CD4-positive, alpha-beta T cell treated with Interleukin-6 for 4 hours (primary cell): ENCODE measurements at places on chromosomes 16 and 17.

DNA sequence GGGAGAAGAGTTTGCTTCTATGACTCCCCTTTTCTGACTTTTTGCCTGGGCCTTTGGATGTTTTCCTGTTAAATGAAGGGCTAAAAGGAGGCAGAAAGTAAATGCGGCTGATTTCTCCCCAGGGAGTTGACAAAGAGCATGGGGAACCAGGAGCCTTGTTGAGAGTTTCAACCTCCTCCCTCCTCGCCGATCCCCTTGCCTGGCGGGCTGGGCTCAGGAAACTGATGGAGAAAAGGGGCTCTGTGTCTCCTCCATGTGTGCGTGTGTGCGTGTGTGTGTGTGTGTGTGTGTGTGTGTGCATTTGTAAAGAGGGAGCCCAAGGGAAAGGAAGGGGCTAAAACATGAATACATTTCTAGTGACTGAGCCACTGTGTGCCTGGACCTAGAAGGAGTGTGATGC lies 94.5 kb downstream of the ZDHHC7 start:
- no peak for DNase-seq

- no peak for DNase-seq
These were observed 195.4 kb downstream of the KATNIP start for GRCh38 chr16:27745348-27745747.

GRCh38 chr17:59725691-59726090 lies 18.2 kb downstream of the VMP1 start:
- no peak for DNase-seq

DNA sequence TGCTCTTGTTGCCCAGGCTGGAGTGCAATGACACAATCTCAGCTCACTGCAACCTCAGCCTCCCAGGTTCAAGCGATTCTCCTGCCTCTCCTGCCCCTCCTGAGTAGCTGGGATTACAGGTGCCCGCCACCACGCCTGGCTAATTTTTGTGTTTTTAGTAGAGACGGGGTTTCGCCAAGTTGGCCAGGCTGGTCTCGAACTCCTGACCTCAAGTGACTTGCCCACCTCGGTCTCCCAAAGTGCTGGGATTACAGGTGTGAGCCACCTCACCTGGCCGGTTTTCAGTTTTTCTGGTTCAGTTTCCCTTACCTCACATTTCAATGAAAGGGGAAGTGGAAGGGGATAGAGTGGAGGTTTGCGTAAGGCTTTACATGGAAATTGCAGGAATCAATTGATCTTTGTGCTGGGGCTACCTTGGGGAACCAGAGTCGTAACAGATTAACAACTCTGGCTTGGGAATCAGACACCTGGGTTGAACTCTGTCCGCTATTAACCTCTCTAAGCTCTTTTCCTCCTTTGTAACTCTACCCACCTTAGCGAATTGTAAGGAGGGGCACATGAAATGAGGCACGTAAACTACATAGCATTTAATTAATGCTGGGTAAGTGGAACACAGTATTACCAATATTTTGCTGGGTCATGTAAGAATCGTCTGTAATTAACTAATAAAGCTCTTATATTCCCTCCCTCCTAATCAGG lies 3.2 kb downstream of the MPV17L start:
- no peak for DNase-seq

DNA sequence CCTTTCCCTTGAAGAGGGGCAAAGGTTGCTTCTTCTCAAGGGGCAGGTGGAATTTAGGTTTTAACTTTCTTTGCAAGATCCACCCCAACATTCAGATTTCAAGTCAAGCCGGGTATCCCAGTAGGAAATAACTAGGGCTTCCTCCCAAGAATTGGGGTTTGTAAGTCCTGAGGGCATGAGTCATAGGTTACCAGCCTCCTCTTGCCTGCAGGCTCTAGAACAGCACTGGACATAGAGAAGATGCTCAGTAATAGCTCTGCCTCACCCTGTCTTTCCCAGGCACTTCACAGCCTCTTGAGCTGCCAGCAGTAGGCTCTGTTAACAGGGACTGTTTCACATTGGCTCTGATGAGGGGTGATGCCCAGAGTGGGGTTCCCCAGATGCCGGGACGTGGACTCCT lies 35.8 kb upstream of the ZFP90 start:
- no peak for DNase-seq

DNA sequence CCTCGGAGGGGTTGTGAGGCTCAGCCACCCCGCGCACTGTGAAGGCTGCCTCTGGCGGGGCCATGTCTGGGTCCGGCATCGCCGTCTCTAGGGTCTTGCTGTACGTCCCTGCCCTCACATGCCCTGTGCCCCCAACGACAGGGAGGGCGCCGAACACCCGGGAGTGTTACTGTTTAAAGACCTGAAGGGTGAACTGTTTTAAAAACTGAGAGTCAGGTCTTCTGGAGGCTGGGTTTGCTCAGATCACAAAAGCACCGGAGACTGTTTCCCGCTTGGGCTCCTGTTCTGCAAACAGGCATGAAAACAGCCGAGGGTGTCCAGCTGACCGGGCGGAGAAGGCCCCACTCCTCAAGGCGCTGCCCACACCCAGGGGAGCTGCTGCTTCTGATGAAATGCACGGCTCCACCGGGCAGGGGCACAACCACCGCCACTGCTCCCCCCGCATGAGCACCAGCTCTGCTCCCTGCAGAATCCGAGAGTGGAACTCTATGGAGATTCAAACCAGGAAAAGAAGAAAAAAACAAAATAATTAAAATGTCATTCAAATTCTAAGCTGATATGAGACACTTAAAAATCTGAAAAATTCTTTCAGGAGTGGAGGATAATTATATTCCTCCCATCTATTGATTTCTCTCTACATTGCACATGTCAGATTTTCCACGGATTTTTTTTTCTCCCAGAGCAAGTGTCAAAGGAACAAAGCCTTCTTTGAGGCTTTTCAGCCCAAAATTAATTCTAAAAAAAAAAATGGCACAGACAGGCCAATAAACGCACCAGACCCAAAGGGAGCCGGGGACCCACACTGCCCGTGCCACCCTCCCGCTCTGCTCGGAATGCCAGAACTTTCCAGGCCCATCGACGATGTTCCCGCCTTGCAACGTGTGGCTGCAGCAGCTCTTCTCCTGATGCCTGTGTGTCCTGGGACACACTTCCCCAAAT lies 74.3 kb downstream of the LMF1 start:
- no peak for DNase-seq

- peak; percentile 70 for DNase-seq
These were observed 1.8 kb downstream of the TMIGD1 start for GRCh38 chr17:30332057-30332542.

DNA sequence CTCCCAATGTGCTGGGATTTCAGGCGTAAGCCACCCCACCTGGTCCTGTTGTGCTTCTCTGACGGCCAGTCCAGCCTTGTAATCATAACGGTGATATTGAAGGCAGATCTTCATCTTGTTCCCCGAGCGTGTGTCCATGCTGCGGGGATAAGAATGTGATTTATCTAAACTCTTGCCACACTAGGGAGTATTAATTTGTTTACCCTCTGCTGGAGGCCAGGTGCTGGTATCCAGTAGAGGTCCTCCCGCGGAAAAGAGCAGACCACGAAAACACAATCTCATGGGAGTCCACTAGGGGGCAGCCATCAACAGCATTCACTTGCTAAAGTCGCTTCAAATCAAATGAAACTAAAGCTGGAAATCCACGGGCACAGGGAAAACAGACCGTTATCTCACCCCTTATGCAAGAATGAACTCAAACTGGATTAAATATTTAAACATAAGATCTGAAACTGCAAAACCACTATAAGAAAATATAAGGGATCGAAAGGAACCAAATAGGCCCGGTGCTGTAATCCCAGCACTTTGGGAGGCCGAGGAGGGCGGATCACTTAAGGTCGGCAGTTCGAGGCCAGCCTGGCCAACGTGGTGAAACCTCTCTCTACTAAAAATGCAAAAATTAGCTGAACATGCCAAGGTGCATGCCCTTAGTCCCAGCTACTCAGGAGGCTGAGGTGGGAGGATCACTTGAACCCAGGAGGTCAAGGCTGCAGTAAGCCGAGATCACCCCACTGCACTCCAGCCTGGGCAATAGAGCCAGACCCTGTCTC lies 22.3 kb upstream of the RBBP6 start:
- peak; percentile 80 for DNase-seq

GRCh38 chr17:64110379-64111152 lies 19.4 kb downstream of the ERN1 start:
- no peak for DNase-seq

DNA sequence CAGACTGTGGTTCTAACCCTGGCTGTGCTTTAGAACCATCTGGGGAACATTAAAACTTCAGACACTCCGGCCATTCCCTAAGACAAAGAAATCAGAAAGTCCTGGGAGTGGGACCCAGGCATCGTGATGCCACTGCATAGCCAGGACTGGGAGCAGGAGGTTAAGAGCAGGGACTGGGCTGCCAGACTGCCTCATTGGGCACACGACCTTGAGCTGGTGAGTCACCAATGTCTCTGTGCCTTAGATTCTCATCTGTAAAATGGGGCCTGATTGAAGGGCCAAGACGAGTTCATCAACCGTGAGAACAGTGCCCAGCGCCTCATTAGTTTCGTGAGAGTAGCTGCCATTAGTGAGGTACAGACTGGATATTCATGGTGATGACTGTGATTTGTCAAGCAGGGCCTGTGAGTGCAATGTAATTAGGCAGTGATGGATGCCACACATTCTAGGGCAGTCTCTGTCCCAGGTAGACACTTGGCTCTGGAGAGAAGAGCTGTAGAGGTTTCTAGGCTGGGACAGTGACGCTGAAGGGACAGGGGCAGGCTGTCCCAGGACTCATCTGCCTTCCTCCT lies 196.8 kb downstream of the NTN1 start:
- DNase-seq, result no peak

GRCh38 chr17:77459018-77459755 lies 318.4 kb downstream of the SEC14L1 start:
- peak; percentile 51 for DNase-seq

GRCh38 chr17:17837966-17838962 lies 1.5 kb upstream of the SREBF1 start:
- DNase-seq, result no peak

- DNase-seq, result no peak
These were observed 5.3 kb downstream of the DEF8 start for GRCh38 chr16:89953671-89954406.

DNA sequence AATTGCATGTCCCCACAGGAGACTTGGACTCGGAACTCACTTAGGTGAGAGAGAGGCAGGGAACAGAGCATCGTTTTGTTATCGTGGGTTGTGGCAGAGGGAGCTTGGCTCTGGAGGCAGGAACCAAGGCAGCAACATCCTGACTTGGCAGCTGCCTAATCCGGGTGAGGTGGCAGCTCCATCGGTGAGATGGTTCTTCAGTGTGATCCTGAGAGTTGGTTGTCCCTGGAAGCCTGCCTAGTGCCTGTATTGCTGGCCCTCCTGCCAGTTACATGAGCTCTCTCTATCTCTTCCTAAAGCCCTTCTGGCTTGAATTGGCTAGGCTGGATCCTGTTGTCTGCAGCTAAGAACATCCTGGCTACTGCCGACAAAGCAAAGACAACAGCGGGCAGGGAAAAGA lies 19.9 kb upstream of the SEC14L1 start:
- DNase-seq, result no peak

DNA sequence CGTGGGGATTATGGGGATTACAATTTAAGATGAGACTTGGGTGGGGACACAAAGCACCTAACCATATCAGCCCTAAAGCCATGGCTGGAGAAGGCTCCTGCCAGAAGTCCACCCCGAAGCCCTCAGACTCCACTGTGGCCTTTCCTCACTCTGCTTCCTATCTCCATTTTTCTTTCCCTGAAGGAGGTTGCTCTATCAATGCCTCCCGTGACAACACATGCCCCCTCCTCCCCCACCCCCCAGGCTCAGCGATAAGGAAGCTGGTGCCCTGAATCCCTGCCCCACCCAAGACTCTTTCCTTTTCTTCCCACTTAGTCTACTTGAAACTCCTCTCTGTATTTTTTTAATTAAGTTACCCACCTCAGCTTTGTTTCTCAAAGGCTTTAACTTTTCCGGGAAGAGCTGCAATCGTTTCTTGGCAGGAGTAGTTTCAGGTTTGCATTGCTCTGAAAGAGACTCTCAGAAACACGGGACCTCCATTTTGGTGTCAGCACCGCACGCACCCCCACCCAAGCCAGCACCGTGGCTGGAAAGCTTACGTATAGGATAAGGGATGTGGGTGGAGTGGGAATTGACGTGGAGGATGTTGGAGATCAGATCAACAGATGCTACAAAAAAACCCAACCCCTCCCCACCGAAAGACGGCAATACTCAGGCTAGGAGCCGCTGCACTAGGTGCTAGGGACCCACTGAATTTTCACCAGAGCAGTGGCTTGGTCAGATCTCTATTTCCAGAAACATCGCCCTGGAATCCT lies 15.2 kb upstream of the CA4 start:
- no peak for DNase-seq

GRCh38 chr17:20189302-20189701 lies 180.1 kb downstream of the SPECC1 start:
- DNase-seq, result no peak

DNA sequence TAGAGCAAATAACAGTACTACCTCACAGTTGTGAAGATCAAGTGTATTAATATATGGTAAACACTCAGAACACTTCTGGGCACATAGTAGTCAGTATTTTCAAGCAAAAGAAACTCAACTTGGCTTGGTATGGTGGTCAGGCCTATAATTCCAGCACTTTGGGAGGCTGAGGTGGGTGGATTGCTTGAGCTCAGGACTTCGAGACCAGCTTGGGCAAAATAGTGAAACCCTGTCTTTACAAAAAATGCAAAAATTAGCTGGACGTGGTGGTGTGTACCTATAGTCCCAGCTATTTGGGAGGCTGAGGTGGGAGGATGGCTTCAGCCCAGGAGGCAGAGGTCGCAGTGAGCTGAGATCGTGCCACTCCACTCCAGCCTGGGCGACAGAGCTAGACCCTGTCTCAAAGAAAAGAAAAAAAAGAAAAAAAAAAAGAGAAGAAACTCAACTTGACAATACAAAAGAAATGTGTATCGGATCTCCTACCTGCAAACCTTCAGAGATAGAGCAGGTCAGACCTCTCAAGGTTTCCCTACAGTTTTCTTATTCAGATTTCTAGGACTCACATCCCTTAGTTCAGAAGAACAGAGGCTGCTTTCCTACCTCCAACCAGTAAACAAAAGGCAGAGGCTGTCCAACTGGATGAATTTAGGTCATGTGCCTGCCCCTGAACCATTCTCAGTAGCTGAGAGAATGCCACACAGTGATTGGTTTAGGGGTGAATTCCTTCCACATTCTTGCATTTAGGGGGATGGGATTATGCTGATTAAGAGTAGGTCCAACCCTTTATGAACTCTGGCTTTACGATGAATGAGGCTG lies 1.7 kb upstream of the KPNA2 start:
- DNase-seq, result no peak

- no peak for DNase-seq
These were observed 11.6 kb upstream of the GP1BA start for GRCh38 chr17:4920351-4921048.

GRCh38 chr16:72042157-72042660 lies 12.1 kb upstream of the HP start:
- no peak for DNase-seq

GRCh38 chr17:1639549-1640180 lies 5.9 kb downstream of the SCARF1 start:
- no peak for DNase-seq

GRCh38 chr17:37318931-37319594 lies 56.7 kb upstream of the C17orf78 start:
- DNase-seq, result no peak
